Activated T-helper 2 cell treated with anti-CD3 and anti-CD28 coated beads, Interferon-gamma antibody, Interleukin-2, Interleukin-4, amounts not matched to agents 10 μg/mL and 5 μg/mL and 100 μg/mL, durations not matched to agents 14 hours and 24 hours and 36 hours (primary cell): ENCODE measurements at places on chromosomes 13 and 19. TPM values are rescaled to one million over a fixed set of nuclear protein-coding genes. Genes with fewer than 3 reads are reported as not detected.

- DNase-seq = no peak
Observed at GRCh38 chr19:45417151-45417550, 6.6 kb downstream of the ERCC1 start.

DNA sequence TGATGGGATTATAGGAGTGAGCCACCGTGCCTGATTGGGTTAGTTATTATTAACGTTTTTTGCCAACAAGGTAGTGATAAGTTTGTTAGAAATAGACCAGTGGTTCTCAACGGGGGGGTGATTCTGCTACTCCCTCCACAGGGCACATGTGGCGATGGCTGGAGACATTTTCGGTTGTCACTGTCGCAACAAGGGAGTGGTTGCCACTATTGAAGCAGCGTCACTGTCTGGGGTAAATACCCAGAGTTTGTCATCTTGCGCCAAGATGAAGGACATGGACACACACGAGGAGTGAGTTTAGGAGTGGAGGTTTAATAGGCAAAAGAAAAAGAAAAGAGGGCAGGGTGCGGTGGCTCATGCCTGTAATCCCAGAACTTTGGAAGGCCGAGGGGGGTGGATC, 18.9 kb downstream of the ADGRE3 start:
- no peak for DNase-seq

GRCh38 chr19:50764409-50764808, 5.9 kb upstream of the GPR32 start:
- no peak for DNase-seq

- no peak for DNase-seq
Observed at GRCh38 chr13:83618966-83619365, 263.3 kb downstream of the SLITRK1 start.

- no peak for DNase-seq
Observed at GRCh38 chr19:14139944-14140343, 3.6 kb upstream of the ASF1B start.

- no peak for DNase-seq
Observed at GRCh38 chr13:95684418-95684817, 7.5 kb downstream of the DNAJC3 start.

GRCh38 chr19:17125062-17125727, 49.6 kb downstream of the MYO9B start:
- no peak for DNase-seq

DNA sequence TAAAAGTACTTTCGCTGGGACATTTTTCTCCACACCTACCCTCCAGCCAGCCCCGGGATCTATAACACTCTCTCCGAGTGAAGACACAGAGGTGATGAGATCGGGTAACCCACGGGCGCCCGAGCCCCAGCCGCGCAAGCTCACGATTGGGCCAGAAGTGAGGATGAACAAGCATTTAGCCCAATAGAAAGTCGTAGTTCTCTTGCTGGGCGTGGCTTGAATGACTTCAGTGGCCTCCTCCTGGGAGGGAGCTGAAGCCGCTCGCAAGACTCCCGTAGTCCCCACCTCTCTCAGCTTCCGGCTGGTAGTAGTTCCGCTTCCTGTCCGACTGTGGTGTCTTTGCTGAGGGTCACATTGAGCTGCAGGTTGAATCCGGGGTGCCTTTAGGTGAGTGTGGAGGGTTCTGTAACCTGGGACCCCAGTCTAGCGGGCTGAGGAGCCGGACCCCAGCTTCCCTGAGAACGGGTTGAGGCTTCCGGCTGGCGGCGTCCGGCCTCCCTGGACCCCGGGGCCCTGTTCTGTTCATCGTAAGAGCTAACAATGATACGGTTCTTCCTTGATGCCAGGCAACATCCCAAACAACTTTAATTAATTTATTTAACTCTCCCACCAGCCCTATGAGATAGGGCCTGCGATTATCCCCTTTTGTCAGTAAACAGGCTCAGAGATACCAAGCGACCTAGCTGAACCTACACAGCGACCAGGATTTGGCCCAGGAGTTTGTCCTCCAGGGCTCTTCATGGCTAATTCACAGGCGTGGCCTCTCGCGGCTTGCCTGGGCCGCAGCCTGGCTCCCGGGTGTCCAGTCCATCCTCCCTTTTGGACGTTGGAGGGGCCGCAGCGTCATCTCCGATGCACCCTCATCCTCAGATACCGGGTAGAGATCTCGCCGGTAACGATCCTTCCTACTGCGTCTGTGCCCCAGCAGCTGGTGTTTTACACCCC, at the start of gene COX6B1:
Gene COX6B1 (plus strand): TSS at position 307 of the 945 bp plus-strand sequence. CDS start 2,921 bp downstream, outside the sequence.
- peak; percentile 93 for DNase-seq

GRCh38 chr19:18701250-18701608, 17.7 kb downstream of the CRTC1 start:
- no peak for DNase-seq

DNA sequence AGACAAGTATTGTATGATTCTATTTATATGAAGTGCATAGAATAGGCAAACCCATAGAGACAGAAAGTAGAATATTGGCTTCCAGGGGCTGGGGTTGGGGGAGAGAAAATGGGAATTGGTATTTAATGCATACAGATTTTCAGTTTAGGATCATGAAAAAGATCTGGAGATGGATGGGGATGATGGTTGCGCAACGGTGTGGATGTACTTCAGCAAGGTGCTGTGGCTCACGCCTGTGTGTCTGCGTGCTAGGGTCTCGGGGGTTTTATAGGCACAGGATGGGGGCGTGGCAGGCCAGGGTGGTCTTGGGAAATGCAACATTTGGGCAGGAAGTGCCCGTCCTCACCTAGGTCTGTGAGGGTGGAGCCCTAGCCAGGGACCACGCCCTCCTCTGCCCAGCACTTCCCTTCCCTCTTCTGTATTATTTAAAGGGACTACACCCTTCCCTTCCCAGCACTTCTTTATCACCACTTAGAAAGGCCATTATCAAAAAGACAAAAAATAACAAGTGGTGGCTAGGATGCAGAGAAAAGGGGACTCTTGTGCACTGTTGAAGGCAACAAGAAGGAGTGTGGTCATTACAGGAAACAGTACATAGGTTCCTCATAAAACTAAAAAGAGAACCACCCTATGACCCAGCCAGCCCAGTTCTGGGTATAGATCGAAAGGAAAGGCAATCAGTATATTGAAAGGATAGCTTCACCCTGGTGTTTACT, 29.0 kb downstream of the LILRB4 start:
- DNase-seq = no peak

DNA sequence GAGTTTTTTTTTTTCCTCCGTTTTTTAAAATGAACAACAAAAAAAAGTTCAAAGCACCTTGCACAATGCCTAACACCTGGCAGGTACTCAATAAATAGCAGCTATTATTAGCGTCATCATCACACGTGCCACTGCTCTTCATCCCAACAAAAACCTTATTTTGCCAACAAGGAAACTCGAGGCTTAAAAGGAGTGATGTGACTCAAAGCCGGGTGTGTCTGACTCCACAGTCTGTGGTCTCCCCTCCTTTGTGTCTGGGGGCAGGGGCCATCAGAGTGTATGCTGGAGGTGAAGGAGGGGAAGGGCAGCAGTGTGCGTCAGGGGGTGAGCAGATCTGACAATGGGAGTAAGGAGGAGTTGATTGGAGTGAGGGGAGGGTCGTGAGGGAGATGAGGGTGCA, 34.1 kb upstream of the POU2F2 start:
- no peak for DNase-seq

- no peak for DNase-seq
Observed at GRCh38 chr13:46906405-46906804, 9.6 kb upstream of the HTR2A start.

DNA sequence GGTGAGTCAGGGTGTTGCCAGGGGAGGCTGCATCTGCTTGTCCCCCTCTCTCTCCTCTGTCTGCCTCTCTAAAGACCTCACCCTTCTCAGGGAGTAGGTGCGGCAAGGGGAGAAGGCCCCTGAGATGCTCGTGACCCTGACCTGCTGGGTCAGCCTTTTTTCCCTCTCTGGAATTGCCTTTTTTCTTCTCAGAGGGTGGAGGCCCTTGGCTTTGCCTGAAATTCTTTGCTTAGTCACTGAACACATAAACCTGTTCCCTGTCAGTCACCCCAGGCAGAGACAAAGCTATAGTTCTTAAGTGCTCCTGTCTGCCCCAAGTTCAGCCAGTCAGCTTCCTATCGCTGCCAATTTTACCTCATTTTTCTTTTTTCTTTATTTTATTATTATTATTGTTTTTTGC, 35.2 kb upstream of the PEG3 start:
- DNase-seq = no peak

- no peak for DNase-seq
Observed at GRCh38 chr13:51645154-51645650, 60.9 kb downstream of the WDFY2 start.

- DNase-seq = no peak
Observed at GRCh38 chr13:94827566-94827965, 115.2 kb upstream of the SOX21 start.

- DNase-seq = peak; percentile 43
Observed at GRCh38 chr19:33416307-33417215, 43.1 kb downstream of the CEBPG start.

DNA sequence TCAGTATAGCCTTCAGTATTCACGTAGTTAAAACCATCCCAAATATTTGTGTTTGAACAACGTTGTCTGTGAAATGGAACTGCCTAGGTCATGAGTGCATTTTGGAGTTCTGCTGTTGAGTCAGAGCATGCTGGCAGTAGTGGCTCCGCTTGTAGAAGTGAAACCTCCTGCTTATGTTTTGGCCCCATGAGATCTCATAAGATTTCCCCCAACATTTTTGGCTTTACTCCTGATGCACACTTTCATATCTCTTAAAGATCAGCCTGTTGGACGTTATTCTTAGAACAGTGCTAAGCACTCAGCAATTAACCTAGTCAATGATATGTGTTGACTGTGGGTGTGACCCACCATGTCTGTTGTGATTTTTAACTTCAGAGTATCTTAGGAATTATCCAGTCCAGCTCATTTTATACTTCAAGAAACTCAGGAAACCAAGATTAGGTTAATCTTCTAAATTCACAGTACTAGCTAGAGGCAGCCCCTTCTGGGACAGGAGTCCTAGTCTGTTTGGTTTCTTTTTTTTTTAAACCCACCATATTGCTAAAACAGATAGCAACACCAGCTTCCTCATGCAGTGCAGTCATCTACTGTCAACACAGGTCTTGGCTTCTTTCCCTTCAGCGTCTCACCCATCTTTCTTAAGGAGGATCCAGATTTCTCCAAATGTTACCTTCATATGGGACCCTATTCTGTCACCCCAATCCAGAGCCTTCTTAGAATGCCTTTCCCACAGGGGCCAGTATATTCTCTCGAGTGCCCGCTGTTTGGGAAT, 26.2 kb downstream of the RAP2A start:
- no peak for DNase-seq

- no peak for DNase-seq
Observed at GRCh38 chr19:4120559-4121272, 3.2 kb downstream of the MAP2K2 start.

The FGF21 gene
- not detected in 2 replicates for total RNA-seq

The HIPK4 gene
- total RNA-seq = 0.07 TPM in 1 of 2 replicates, not detected in the other

The FGF14 gene
- not detected in 2 replicates for total RNA-seq

The GNA15 gene
- total RNA-seq = 174 and 176 TPM in 2 replicates
